ENCODE measurements at places on chromosomes 3 and 15.

GRCh38 chr3:30895329-30895728 lies 868 bp upstream of the GADL1 start:
- no peak for DNase-seq

GRCh38 chr3:128621931-128622330 lies 28.7 kb downstream of the RPN1 start:
- no peak for DNase-seq

DNA sequence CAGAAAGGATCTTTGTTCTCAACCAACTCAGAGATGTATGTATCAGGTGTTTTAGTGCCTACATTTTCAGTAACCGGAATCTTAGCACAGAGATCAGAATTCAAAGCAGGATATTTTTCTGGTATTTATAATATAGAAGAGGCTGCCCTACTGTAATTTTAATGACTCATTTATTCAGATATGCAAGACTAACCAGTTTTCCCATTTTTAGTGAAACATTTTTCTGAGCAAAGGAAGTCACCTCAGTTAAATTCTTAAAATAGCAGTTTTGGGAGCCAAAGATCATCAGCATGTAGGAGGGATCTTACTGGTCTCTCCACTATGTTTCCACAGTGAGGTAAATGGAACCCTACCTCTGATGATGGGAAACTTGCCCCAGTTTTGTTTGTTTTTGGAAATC lies 42.0 kb downstream of the SRP14 start:
- DNase-seq = no peak

DNA sequence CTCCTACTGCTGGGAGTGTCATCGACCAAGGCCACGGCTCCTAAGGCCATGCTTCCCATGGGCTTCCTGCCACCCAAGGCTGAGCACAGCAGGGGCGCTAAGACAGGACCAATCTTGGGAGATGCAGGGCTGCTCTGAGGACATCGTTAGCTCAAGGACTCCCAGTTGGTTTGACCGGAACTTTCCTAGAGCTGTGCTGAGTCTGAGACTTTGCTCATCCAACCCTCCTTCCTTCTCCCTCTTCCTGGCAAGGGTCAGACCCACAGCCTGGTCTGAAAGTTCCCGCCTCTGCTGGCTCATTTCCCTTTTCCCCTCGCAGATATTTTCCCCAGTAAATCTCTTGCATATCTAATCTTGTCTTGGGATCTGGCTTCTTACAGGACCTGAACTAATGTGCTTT lies 57.2 kb downstream of the EPHB3 start:
- no peak for DNase-seq

DNA sequence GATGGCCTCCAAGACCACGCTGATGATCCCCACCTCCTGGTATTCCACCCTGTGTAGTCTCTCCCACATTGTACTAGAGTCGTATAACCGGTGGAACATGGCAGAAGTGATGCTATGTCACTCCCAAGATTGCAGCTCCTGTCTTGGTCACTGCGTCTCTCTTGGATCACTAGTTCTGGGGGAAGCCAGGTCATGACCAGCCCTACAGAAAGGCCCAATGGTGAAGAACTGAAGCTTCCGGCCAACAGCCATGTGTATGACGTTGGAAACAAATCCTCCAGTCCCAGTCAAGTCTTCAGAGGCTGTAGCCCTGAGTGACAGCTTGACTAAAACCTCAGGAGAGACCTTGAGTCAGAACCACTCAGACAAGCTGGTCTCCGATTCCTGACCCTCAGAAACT lies 61.9 kb upstream of the FNDC3B start:
- no peak for DNase-seq

GRCh38 chr3:149832086-149832485 lies 19.1 kb downstream of the RNF13 start:
- DNase-seq = no peak

GRCh38 chr3:119409844-119410243 lies 53.6 kb downstream of the TMEM39A start:
- DNase-seq = no peak

- no peak for DNase-seq
These were observed 22.1 kb downstream of the TMED3 start for GRCh38 chr15:79332824-79333510.
